ENCODE measurements at places on chromosomes 3 and 15. TPM values are rescaled to one million over a fixed set of nuclear protein-coding genes. Genes with fewer than 3 reads are reported as not detected.

GRCh38 chr3:3927965-3928364, 128.7 kb downstream of the LRRN1 start:
- no peak for DNase-seq

DNA sequence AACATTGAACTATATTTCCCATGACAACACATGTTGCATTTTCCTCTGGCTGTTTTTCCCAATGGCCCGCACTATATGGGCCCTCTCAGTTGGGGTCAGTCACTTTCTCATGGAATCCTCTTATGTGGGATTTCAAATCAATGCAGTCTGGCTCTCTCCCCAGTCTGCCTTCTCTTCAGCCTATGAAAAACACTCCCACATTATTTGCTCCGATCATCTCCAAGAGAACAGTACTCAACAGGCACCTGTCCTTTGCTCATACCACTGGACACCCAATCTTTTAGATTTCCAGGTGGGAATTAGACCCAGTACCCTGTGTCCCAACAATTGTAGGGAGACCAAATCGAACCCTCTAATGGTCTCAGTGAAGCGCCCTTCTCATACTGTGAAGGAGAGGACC, 251.3 kb downstream of the THSD4 start:
- no peak for DNase-seq

DNA sequence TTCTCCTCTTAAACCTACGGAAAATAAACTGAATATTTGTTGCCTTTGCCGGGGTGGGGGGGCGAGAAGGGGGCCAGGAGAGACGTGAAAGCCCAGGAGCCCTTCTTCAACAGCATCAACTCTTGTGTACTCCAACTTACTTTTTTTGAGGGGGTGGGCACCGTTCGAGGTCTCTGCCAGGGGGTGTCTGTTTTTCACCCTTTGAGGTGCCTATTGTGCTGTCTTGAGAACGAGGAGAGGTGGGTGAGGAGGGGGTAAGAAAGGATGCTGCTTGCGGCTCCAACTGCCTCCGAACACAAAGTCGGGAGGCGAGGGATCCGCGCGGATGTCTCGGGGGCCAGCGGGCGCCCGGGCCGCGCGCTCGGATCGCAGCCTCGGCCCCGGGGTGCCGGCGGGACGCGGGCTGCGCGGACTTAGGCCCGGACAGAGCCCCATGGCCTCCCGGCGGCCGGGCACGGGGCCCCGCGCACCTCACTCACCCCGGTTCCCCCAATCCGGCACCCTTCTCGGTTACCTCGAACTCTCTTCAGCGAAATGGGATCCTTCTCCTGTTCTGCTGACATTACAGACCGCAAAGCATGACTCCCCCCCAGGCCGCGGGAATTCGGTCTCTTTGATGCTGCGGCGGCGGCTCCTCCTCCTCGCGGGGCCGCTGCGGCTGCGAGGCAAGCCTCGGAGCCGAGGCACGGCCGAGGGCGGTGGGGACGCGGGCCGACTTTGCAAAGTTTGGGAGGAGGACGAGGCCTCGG, 650 bp downstream of the PYGO1 start:
- DNase-seq, result no peak

- DNase-seq, result no peak
Measured at GRCh38 chr15:74840851-74841775, 1.8 kb downstream of the ULK3 start.

DNA sequence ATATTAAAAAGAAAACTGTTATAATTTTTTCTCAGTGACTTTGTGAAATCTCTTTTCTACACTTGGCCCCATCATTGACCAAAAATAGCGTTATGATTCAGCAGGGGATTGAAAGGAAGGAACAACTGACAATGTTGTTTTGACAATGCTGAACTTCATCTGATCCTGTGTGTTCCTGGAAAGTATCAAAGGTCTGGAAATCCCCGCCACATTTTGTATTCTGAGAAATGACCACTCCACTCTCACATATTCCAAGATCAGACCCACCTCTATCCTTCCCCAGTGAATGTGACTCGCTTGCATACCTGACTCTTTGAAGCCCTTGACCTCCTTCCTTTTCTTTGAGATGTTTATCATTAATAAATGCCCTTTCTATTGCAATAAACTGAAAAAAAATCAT, 9.7 kb upstream of the RIOX2 start:
- DNase-seq, result no peak

- DNase-seq, result peak; percentile 41
Measured at GRCh38 chr3:126870608-126871210, 112.2 kb upstream of the PLXNA1 start.

- DNase-seq, result no peak
Measured at GRCh38 chr15:69753867-69754266, 301.2 kb downstream of the RPLP1 start.

- DNase-seq, result no peak
Measured at GRCh38 chr15:99440029-99440428, 125.8 kb upstream of the MEF2A start.

- DNase-seq, result no peak
Measured at GRCh38 chr15:92332125-92332899, 61.4 kb upstream of the ST8SIA2 start.

DNA sequence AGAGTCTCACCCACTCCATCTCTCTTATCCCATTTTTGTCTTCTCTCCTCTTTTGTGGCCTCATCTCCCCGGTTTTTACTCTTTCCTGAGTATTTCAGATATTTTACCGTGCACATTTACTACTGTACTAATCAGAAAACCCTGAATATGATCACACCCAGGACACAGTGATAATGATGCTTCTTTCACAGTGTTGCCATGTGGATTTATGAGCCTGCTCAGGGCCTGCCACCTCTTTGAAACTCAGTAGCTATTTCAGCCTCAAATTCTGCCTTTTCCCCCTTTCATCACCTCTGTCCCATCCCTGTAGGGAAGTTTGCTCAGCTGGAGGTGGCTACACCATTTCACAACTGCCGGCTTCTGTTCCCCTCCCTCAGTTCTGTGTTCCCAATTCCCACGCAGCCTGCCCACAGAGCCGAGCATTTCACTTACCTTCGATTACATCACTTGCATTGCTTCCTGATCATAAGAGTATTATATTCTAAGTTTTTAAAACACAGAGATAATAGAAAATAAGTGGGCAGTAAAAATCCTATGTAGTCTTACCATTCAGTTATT, 33.2 kb downstream of the ARNT2 start:
- DNase-seq, result no peak

GRCh38 chr15:57147621-57148020, 228.7 kb upstream of the CGNL1 start:
- DNase-seq, result no peak

DNA sequence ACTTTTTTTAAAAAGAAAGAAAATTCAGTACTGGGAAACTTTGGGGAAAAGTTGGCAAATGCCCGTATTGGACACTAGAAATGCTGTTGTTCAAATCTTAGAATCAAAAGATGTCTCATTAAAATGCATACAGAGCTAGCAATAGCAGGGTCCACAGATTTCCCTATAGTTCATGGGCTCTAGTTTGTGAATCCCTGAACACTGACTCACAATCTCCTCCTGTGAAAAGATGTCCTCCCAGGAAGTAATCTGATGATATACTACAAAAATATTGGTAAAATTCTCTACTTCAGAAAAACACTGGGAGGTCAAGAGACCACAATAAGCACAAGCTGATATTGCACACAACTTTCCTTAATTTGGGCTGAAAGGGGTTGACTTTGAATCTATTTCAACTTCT, 568.4 kb upstream of the ZNF385D start:
- DNase-seq, result no peak

DNA sequence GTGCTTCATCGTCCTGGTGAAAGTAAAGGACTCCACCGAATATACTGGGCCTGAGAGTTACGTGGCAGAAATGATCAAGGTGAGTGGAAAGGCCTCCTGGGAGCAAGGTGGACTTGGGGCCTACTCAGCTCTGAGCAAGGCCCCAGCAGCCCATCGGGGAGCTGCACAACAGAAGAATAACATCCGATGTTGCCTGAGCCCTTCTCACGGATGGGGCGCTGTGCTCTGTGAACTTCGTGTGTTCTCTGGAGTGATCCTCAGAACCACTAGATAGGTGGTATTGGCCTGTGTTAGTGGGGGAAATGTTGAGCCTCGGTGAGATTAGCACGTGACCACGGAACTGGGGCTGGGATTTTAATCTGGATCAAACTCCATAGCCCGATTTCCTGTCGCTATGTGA, 161.1 kb upstream of the BHLHE40 start:
- no peak for DNase-seq

DNA sequence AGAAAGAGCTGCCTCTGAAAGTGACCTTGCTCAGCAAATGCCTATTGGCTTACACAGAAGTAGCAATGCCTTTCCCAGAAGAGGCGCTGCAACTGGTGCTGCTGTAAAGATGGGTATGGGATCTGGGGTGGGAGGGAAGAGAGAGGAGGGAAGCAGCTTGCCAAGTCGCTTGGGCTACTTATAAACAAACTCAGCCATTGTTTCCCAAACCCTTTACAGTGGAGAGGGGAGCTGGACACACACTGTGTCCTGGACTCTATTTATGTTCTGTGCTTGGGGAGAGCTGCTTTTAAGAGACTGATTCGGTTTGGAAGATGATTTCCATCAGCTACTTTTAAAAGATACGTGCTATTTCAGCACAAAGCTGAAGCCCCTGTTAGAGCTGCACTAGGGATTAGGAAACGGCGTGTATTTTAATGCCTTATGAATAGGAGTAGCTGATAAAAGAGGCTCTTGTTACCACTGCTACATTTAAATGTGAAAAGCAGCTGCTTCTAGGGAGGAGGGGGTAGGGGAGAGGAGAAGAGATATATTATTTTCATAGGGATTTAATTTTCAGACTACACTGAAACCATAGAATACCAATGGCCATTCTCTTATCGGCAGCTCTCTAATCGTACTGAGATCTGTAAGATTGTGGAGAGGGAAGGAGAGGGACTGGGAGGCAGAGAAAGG, 440.6 kb downstream of the MCTP2 start:
- no peak for DNase-seq

- DNase-seq, result no peak
Measured at GRCh38 chr15:40466426-40467260, 4.1 kb upstream of the CHST14 start.

DNA sequence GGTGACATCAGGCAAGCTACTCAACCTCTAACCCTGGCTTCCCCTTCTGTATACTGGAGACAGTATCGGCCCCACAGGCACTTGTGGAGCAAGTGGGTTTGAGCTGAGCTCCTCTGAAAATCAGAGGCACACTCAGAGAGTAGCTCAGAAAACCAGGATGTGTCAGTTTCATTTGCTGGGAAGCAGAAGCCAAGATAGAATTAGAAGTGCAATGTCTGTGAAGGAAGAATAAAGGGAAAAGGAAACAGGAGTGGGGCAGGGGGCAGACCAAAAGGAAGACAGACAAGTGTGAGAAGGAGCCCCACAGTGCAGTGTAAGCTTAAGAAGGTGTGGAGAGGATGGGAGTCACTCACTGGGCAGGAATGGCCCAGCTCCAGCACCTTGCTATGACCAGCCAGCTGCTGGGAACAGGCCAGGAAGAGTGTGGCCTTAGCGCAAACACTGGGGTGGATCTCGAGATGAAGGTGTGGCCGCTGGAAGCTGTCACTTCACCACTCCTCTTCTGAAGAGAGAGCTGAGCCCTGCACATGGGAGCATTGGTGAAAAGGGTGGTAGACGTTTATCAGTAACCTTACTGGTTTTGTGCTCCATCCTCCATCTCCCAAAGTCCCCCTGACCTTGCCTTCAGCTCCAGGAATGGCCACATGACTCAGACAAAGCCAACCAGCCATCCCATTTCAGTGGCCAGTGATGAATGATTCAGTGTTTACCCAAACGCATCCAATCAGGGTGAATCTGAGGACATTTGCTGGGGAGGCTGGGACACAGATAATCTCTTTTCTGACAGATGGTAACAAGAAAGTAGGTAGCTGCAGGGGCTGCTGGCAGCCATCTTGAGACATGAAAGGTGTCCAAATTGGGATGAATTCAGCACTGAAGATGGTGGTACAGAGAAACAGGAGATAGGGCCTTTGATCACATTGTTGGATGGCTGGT, 108.4 kb downstream of the SHQ1 start:
- no peak for DNase-seq

- no peak for DNase-seq
Measured at GRCh38 chr15:31365032-31365654, 38.5 kb downstream of the KLF13 start.

- no peak for DNase-seq
Measured at GRCh38 chr3:180290300-180290699, 253.6 kb upstream of the PEX5L start.

RPL35A gene
- total RNA-seq, result 300 TPM

CLRN1 gene
- not detected for total RNA-seq

PLA2G4D gene
- total RNA-seq, result 0.35 TPM

LRRC31 gene
- not detected for total RNA-seq

BFSP2 gene
- total RNA-seq, result not detected

SRP14 gene
- 177 TPM for total RNA-seq

TRPC1 gene
- total RNA-seq, result 36.0 TPM
